ENCODE measurements at places on chromosomes 1 and 21.

- DNase-seq, result no peak
These were observed 931.6 kb downstream of the NCAM2 start for GRCh38 chr21:21929789-21930188.

DNA sequence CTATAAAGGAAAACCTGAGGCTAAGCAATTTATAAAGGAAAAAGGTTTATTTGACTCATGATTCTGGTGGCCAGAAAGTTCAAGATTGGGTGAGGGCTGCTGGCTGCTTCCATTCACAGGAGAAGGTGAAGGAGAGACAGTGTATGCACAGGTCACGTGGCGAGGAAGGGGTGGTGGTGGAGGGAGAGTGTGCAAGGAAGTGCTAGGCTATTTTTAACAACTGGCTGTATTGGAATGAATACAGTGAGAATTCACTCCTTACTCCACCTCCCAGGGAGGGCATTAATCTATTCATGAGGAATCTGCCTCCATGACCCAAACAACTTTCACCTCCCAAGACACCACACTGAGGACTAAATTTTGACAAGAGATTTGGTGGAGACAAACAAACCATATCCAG, 51.0 kb downstream of the SYDE2 start:
- DNase-seq, result no peak

GRCh38 chr1:166902279-166902678, 26.2 kb upstream of the TADA1 start:
- DNase-seq, result no peak

- no peak for DNase-seq
These were observed 68.4 kb upstream of the ADGRL4 start for GRCh38 chr1:79074975-79075374.

- no peak for DNase-seq
These were observed 9.0 kb upstream of the ABCG1 start for GRCh38 chr21:42209801-42210479.

- DNase-seq, result no peak
These were observed 12.7 kb upstream of the PRELP start for GRCh38 chr1:203462878-203463277.

- DNase-seq, result peak; percentile 49
These were observed at the start of gene ZYG11A for GRCh38 chr1:52842643-52843310. Gene ZYG11A, plus strand, starts transcription at chr1:52842760. Its CDS starts 124 bp downstream, at chr1:52842884.

GRCh38 chr1:43256675-43257570, 12.9 kb upstream of the TMEM125 start:
- DNase-seq, result no peak

DNA sequence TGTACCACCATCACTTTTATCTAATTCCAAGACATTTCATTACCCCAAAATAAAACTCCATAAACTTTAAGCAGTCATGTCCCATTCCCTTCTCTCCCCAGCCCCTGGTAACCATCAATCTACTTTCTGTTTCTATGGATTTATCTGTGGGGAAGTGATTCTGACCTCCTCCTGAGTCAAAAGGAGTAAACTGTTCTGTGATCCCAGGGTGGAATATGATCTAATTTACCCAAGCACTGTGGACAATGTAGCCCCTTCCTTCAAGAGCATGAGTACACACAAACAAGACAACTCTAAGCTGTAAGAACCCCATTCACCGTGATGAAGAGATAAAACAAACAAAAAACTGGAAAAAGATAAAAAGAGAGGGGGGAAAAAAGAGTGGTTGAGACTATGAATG, 77.9 kb downstream of the PLPP3 start:
- DNase-seq, result no peak

- DNase-seq, result no peak
These were observed 13.9 kb downstream of the COL8A2 start for GRCh38 chr1:36111151-36111550.

GRCh38 chr1:28246427-28246832, 10.5 kb downstream of the ATP5IF1 start:
- no peak for DNase-seq

DNA sequence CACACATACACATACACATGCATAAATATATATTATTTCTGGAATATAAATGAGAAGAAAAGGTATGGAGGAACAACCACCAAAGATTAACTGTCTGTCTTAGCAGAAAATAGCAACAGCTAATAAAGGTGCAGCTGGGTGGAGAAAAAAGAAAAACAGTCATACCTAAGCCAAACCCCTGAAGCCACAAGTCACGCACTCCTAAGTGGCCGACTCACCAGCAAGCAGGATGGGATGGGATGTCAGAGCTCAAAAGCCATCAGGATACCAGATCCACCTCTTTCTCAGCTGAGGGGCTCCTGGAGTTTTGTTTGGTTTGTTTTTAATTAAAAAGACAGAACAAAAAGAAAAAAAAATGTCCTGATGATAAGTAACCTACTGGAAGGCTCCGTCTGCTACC, 64.7 kb upstream of the HIVEP3 start:
- no peak for DNase-seq

DNA sequence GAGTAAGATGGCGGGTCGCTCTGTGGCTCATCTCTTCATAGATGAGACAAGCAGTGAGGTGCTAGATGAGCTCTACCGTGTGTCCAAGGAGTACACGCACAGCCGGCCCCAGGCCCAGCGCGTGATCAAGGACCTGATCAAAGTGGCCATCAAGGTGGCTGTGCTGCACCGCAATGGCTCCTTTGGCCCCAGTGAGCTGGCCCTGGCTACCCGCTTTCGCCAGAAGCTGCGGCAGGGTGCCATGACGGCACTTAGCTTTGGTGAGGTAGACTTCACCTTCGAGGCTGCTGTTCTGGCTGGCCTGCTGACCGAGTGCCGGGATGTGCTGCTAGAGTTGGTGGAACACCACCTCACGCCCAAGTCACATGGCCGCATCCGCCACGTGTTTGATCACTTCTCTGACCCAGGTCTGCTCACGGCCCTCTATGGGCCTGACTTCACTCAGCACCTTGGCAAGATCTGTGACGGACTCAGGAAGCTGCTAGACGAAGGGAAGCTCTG, 2.4 kb downstream of the TNFAIP8L2 start:
- no peak for DNase-seq

- DNase-seq, result peak; percentile 31
These were observed 98.7 kb upstream of the RGS1 start for GRCh38 chr1:192476802-192477298.

- DNase-seq, result no peak
These were observed 248.2 kb downstream of the MATN1 start for GRCh38 chr1:30475201-30475600.

All from left ventricle myocardium inferior (tissue), 1 donor.